ENCODE measurements at places on chromosomes 6 and 20. TPM values are rescaled to one million over a fixed set of nuclear protein-coding genes. Genes with fewer than 3 reads are reported as not detected.

DNA sequence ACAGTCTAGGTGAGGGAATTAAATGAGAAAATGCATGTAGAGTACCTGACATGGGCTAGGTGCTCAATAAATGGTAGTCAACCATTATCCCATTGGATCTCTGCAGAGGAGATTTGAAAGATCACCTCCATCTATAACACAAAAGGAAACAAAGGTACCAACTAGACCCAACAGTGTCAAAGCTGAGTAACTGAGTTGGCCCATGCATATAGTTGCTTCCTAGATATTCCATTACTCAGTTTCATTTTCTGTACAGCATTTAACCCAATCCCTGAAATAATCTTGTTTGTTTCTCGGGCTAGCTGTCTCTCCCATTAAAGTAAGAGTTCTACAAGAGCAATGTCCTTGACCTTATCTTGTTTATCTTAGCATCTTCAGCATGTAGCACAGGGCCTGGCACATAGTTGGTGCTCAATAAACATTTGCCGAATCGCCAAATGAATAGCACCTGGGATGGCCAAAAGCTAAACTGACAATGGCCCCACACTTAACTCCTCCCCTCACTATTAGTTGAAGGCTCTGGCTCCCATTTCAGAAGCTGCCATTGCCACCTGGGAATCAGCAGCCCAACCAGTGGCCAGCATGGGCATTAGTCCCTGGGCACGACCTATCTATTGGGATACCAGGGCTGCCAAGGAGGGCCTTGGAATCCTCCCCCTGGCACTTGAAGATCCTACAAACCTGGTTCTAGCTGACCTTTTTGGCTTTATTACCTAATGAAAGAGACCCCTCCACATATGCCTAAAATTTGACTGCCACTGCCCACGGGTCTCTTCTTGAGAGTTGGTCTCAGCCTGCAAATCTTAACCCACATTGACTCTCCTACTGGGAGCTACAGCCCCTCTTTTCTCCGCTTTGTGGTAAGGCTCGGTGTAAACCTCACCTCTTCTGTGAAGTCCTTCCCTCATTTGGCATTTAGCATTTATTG lies 22.6 kb downstream of the BCL2L1 start:
- DNase-seq: no peak

GRCh38 chr6:41877051-41877680 lies 18.0 kb downstream of the USP49 start:
- DNase-seq: no peak

GRCh38 chr6:3222506-3223038 lies 4.9 kb downstream of the TUBB2B start:
- no peak for DNase-seq

- no peak for DNase-seq
Measured at GRCh38 chr6:156963712-156964700, 186.8 kb downstream of the ARID1B start.

DNA sequence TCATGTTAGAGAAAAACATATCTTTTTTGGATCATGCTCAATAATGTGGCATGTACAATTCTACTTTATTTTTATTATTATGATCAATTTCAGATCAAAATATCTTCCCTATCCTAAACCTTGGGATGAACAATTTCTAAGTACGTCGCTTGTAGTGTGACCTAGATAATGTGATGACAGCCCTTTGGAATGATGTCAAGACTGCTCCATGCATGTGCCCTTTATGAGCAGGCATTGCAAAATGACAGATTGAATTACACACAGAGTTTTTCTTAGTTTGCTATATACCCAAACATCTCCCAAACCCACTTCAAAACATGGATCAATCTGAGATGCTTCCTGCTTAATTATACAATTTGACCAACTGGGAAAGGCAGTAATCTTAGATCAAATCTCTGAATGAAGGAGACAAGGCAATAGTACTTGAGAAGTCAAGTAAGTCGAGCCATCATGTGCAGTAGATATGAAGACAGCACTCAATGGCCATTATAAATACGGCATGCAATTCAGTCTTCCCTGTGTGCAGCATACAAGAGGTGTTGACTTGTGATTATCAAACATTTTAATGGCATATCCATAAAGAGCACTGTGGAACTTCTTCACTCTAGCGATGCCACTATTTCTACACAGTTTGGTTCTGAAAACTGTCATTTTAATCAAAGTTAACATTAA lies 294.8 kb downstream of the RNF144B start:
- DNase-seq: no peak

DNA sequence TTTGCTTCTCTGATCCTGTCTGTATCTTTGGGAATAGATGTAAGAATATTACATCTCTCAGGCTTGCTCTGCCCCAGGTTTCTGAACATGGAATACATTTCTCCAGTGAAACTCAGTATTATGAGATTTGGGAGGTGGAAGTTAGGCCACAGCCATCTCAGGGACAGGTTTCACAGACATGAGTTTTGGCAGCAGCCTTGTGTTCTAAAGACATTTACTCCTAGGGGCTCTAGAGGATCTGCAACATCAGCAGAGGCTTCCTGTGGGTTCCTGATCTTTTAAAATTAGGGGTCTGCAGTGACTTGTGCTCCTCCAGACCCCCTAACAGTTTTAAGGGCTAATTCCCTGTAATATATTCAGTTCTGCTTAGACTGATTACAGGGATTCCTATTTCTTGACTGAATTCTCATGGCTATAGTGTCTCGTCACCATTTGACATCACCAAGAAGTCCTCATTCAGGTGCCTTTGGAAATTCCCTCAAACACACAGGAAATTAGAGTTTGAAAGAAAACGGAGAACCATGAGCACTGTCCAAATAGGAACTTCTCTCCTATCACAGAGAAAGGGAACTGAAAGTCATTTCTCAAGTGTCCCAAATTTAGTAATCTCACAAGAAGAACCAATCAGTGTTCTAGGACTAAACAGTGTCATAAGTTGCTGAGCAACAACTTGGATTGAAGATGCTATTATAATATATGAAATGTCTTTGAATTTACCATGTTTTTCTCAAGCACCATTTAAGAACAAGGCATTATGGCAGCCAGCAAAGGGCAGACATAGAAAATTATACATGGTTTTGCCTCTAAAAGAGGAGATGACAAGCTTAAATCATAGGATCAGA lies 2.5 kb upstream of the HLA-DRA start:
- no peak for DNase-seq

DNA sequence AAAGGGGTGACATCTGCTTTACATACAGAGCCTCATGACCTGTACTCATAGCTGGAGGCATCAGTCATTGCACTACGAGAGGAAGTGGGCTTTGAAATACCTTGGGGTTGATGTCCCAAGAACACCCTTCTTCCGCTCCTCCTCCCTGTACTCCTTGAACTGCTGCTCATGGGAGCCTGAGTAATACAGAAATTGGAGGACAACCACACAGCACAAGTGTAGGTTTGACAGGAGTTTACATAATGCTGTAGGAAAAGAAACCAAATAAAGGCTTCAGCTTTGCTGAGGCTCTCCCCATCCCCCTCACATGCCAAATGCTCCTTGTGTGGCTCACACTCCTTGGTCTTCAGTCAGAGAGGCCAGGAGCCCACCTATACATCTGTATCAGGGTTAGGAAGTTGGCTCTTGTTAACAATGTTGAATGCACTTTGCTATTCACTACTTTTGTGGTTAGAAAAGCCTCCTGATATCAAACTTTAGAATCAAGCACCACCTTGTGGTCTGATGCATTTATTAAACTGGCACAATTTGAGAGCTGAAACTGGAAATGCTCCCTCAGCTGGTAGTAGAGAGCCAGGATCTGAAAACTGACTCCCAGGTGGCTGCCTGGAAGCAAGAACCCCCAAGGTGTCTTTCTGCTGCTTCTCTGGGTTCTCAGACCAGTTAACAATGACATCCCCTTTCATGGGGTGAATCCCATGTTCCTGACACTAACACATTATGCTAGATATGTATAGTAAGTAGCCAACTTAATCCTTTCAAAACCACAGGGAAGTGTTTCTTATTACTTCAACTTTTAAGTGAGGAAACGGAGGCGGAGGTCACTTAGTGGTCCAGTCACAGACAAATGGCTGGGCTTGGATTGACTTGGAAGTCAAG lies 56.2 kb upstream of the EDN1 start:
- no peak for DNase-seq

DNA sequence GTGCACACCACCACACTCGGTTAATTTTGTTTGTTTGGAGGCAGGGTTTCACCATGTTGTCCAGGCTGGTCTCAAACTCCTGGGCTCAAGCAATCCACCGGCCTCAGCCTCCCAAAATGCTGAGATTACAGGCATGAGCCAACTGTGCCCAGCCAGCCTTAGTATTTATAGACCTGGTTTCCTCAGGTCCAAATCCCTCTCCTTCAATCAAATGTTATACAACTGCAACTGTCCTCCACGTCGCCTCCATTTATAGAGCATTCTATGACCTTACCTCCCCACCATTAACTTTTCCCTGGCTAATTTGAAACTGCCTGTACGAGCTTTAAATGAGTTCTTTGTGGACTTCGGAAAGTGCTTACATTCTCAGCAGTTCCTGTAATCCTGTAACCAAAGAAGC lies 39.3 kb upstream of the IPCEF1 start:
- no peak for DNase-seq

DNA sequence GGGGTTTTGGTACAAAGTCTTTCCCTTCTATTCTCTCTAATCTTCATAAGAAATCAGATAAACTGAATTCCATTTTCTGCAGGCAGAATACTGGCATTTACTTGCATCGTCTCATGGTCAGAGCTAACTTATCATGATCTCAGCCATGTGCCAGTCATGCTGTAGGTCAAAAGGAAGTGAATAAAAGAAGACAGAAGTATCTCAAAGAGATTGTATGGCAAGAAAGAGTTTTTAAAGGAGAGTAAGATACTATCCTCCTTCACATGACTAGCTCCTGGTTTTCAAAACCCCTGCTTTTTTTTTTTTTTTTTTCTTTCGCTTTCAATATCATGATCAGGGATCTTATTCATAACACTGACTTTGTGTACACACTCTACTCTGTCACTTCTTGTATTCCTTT lies 398.3 kb downstream of the C6orf118 start:
- DNase-seq: no peak

- DNase-seq: no peak
Measured at GRCh38 chr20:15419856-15420255, 1082.4 kb upstream of the FLRT3 start.

GRCh38 chr6:168148231-168148849 lies 69.3 kb upstream of the FRMD1 start:
- peak; percentile 16 for DNase-seq

Gene TIAM2
- 14.4 TPM for total RNA-seq

Gene ULBP3
- 4.3 TPM for total RNA-seq

Gene LGSN
- total RNA-seq: not detected

Gene CGA
- total RNA-seq: not detected

Gene SIRPA
- 6.8 TPM for total RNA-seq
